ENCODE measurements at places on chromosomes 2 and 18.

DNA sequence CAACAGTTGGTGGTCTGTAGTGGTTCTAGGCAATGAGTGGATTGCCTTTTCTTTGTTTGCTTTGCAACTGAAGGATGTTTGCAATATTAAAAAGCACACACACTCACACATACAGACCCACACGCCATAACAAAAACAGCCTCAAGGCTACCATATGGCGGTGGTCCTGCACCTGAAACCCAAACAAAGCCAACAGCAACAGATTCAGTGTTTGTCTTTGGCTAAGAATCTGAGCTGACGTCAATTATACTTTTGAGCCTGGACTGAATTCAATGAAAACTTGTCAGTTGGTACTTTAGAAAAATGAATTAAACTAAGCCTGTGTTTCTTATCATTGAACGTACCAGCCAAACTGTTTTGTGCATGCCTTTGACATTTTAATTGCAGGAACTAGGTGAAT lies 65.0 kb upstream of the NYAP2 start:
- DNase-seq = no peak

- peak; percentile 47 for DNase-seq
Measured at GRCh38 chr18:63298400-63299365, 20.9 kb downstream of the BCL2 start.

GRCh38 chr18:45353530-45353929 lies 261.7 kb upstream of the SLC14A2 start:
- no peak for DNase-seq

- no peak for DNase-seq
Measured at GRCh38 chr2:150126839-150127238, 360.6 kb downstream of the RND3 start.

GRCh38 chr2:45391866-45392265 lies 219.2 kb downstream of the SRBD1 start:
- no peak for DNase-seq

DNA sequence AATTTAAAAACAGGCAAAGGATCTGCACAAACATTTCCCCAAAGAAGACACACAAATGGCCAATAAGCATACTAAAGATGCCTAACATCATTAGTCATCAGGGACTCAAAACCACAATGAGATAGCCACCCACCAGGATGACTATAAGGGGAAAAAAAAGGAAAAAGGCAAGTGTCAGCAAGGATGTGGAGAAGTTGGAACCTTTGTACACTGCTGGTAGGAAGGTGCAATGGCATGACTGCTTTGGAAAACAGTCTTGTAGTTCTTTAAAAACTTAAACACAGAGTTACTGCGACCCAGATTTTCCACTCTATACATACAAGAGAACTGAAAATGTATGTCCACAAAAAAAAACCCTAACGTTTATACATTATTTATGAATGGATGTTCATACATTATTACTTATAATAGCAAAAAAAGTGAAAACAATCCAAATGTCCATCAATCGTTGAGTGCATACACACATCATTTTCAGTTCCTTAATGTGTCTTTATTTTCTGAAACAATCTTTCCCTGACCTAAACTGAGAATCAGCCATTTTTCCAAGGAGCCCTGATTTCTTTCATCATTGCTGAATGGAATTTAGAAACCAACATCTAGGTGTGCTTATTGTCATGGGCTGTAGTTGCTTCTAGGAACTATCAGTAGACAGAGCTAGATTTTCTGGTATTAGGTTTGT lies 64.7 kb upstream of the TLK1 start:
- no peak for DNase-seq

- no peak for DNase-seq
Measured at GRCh38 chr2:215320679-215321078, 8.8 kb downstream of the ATIC start.

DNA sequence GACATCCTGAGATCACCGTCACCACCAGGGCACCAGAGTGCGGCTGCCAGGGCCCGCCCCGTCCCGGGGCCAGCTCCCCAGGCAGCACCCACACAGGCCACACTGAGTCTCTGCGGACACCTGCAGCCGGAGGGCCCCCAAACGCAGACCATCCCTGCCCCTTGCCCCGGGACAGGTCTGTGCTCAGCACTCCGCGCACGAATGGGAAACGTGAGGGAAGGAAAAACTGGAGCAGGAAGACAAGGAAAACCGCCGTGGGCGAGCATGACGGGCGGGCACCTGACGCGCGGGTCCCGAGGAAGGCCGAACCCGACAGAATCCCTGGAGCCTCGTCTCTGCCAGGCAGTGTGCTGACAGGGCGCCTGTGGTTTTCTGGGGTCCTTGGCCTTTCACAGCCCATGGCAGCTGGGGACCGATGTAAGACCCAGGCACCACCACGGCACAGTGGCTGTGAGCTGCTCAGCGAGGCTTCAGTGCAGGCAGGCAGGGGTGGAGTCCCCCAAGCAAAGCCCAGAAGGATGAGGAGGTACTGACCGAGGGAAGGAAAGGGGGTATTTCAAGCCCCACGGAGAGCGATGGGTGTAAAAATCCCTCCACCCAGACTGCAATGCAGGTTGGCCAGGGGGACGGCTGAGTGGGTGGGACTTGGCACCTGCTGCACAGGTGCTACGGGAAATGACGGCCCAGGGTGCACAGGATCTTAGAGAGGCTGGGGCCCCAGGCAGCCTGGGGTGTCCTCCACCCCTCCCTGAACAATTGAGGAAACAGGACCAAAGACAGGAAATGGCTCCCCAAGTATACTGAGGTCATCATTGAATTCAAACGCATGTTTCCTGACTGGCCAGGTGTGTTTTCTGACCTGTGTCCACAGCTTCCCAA lies 59.0 kb downstream of the PXDN start:
- DNase-seq = no peak

DNA sequence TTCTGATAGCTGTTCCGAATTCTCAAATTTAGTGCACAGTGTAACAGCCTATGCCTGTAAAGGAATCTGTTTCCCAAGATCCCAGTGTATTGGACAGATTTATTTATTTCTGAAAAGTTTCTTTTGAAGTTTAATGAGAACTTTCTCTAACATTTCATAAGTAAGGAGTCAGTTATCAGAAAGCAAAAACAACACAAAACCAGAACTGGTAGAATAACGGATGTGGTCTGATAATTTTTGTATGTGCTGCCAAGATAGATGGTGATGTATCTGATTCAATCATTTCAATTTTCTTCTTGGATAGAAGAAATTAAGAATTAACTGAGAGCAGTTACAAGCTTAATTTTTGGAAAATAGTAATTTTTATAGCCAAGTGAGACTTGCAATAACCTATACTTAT lies 374.3 kb downstream of the SOCS6 start:
- peak; percentile 51 for DNase-seq

DNA sequence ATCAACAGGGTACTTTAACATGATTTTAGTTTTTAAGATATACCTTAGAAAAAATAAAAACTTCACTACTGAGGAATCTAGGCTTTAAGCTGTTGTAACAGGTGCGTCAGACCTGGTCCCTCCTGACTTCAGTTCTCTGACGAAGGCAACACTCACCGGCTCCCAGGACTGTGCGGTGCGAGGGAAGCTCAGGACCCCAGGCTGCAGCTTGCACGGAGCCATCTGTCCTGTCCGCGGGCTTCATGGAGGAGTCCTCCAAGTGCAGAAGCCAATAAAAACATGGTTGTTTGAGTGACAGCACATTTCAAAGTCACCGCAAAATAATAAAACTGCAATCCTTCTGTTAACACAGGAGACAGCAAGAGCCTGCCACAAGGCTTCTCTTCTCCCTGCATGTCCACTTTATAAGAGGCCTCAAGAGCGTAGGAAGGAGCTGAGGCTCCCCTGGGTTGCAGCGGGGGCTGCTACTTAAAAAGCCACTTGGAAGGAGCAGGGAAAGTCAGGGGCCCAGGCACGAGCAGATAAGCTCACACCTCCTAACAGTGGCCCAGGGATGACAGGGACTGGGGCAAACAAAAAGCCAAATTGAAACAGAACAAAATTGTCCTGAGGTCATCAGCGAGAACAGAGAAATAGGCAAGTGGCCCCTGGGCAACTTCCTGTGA lies 4.6 kb downstream of the HJURP start:
- DNase-seq = no peak

DNA sequence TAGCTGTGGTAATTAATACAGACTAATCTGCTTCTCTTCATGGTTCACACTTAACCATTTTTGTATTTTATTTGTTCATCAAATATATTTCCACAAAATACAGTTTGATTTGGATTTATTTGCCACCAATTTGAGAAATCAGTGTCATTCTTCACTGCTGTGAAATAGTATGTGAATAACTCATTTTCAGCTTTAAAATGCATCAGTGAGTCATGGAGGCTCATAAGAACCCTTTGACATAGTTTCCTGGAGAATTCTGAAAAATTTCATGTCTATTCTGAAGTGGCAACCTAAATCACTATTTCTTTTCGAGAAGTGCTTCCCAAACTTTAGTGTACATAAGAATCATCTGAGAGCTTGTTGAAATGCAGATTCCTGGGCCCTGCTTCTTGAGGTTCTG lies 1026.7 kb upstream of the ACVR2A start:
- no peak for DNase-seq

DNA sequence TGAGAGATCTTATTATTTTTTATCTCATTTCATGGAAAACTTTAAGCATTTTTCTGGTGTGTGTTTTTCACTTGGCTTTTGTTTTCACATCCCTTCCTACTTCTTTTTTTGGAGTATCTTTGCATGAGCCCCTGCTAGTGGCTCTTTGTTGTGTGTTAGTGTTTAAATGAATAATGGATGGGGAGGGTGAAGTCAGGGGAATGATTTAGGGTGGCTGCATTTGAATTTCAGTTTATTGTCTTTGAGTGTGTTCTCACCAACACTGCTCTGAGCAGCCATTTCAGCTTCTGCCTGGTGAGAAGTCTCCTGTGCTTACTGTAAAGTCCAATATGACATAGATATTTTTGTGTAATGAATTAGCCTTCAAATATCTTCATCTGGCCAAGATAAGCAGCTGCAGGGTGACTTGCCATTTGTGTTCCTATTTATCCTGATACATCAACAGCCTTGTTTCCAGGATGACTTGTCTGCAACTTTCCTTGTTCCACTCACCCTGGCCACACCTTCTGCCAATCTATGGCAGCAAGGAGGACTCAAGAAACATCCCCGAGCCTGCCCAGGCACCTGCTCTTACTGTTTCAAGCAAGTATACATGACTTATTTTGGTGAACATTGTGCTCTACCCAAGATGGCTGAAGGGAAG lies 182.6 kb downstream of the PDE11A start:
- no peak for DNase-seq

GRCh38 chr18:55588111-55588869 lies at the start of gene TCF4:
Gene TCF4, minus strand, starts transcription at chr18:55588192. Its CDS starts 1,076 bp downstream, at chr18:55587116.
- peak; percentile 4 for DNase-seq

GRCh38 chr2:177178797-177179196 lies 33.8 kb upstream of the HNRNPA3 start:
- no peak for DNase-seq

- DNase-seq = no peak
Measured at GRCh38 chr2:48991415-48992131, 162.7 kb downstream of the FSHR start.

DNA sequence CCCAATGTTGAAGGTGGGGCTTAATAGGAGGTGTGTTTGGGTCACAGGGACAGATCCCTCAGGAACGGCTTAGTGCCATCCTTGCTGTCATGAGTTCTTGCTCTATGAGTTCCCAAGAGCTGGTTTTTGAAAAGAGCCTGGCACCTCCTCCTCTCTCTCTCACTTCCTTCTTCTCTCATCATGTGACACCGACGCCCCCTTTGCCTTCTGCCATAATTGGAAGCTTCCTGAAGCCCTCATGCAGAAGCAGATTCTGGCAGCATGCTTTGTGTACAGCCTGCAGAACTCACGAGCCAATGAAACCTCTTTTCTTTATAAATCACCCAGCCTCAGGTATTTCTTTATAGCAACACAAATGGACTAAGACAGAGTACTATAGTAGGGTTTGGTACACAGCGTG lies 100.4 kb upstream of the SH3BP4 start:
- DNase-seq = no peak

DNA sequence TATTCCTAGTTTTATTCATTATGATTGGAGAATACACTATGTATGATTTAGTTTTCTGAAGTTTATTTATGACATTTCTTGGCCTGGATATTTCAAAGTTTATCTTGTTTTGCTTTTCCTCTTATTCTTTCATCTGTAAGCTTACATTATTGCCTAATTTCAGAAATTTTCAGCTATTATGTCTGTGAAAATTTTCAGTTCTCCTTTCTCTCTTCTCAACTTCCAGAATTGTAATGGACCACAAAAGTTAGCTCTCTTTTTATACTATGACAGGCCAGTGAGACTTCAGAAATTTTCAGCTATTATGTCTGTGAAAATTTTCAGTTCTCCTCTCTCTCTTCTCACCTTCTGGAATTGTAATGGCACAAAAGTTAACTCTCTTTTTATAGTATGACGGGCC lies 97.2 kb upstream of the SCN7A start:
- no peak for DNase-seq

DNA sequence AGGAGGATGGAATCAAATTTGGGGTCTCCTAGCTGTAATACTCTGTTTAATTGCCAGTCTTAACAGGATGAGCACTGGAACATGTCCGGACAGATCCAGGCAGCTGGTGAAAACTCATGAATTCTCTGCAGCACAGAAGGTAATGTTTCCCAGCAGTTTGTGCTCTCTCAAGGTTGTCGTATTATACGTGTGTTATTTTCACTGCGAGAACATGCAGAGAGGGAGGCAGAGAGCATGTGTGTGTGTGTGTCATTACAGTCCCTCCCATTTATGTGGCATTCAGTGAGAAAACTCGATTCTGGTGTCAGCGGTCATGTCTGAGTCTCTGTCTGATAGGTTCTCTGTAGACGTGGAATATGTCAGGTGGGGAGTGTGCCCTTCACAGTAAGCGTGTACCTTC lies 150.2 kb upstream of the POU3F3 start:
- no peak for DNase-seq

GRCh38 chr2:166901336-166901735 lies 13.1 kb downstream of the XIRP2 start:
- no peak for DNase-seq

DNA sequence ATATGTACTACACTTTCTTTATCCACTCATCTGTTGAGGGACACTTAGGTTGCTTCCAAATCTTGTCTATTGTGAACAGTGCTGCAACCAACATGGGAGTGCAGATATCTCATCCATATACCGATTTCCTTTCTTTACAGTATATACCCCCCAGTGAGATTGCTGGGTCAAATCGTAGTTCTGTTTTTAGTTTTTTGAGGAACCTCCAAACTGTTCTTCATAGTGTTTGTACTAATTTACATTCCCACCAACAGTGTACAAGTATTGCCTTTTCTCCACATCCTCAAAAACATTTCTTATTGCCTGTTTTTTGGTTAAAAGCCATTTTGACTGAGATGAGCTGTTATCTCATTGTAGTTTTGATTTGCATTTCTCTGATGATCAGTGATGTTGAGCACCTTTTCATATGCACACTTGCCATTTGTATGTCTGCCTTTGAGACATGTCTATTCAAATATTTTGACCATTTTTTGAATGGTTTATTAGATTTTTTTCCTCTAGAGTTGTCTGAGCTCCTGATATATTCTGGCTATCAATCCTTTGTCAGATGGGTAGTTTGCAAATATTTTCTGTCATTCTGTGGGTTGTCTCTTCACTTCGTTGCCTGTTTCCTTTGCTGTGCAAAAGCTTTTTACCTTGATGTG lies 12.2 kb downstream of the PLEK start:
- DNase-seq = no peak

Measured in CD4-positive, alpha-beta T cell treated with Interleukin-17A for 1 hour (primary cell).